Glutamatergic neuron (in vitro differentiated cells): ENCODE measurements at places on chromosomes 16 and 17. TPM values are rescaled to one million over a fixed set of nuclear protein-coding genes. Genes with fewer than 3 reads are reported as not detected.

GRCh38 chr16:30523768-30524574, 2.4 kb downstream of the ZNF768 start:
- no peak for DNase-seq

DNA sequence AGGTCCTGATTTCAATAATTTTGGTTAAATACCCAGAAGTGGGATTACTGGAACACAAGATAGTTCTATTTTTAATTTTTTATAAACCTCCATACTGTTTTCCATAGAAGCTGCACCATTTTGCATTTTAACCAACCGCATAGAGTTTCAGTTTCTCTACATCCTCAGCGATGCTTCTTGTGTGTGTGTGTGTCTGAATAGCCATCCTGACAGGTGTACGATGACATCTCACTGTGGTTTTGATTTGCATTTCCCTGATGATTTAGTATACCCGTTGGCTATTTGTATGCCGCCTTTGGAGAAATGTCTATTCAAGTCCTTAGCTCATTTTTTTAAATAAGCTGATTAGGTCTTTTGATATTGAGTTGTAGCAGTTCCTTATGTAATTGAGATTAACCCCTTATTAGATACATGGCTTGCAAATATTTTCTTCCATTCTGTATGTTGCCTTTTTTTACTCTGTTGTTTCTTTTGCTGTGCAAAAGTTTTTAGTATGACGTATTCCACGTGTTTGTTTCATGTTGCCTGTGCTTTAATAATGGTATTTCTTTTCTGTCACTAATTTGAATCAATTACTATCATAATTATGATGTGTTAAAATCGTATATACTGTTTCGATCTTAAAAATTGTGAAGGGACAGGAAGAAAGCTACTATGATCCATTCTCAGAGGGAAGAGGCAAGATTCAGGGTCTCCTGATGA, 227.2 kb upstream of the MON1B start:
- DNase-seq: no peak

GRCh38 chr16:29811896-29812665, at the start of gene PRRT2:
Gene PRRT2, plus strand, starts transcription at chr16:29812193. Its CDS starts 862 bp downstream, at chr16:29813055.
- peak; percentile 92 for DNase-seq

DNA sequence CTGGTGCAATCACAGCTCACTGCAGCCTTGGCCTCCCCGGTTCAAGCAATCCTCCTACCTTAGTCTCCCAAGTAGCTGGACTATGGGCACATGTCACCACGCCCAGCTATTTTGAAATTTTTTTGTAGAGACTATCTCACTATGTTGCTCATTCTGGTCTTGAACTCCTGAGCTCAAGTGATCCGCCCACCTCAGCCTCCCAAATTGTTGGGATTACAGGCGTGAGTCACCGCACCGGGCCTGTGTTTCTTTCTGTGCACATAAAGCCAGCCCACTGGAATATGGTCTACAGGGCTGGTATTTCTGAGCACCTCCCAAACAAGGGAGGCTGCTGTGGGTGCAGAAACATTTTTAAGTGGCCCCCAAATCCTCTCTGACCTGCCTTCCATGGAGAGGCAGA, 8.4 kb downstream of the TMEM95 start:
- no peak for DNase-seq

DNA sequence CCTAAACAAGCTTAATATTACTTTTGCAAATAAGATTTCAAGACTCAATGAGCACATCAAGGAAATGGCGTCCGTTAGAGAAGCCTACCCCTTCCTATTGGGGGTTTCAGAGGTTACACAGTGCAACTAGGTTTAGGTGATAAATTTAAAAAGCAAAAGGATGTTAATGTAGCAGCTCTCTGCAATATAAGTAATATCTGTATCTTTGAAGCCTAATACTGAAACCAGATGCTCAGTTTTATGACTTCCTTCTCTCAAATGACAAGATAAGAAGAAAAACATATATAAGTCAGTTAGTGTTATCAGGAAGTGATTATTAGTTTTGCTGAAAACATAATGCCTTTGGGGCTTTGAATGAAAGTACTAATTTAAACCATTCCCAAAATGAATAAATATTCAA, 54.3 kb upstream of the MED13 start:
- DNase-seq: no peak

GRCh38 chr16:69793526-69793925, 31.4 kb downstream of the WWP2 start:
- no peak for DNase-seq

DNA sequence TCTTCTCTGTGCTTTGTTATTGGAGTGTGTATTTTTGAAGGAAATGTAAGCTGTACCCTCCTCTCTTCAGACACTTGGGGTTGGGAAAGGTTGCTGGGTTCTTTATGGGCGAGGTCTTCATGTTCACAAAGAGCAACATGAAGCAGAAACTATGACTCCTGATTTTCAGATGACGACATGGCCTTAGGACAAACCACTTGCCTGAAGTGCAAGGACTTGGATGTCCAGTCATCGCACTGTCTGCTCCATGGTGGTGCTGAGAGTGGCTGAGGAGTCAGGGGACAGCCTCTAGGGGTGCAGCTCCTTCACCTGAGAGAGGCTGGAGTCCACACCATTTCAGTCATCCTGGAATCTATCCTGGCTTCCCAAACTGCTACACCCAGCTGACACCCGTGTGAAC, 183.9 kb upstream of the CDH5 start:
- DNase-seq: no peak

Gene KRTAP1-5
- total RNA-seq: not detected

DNA sequence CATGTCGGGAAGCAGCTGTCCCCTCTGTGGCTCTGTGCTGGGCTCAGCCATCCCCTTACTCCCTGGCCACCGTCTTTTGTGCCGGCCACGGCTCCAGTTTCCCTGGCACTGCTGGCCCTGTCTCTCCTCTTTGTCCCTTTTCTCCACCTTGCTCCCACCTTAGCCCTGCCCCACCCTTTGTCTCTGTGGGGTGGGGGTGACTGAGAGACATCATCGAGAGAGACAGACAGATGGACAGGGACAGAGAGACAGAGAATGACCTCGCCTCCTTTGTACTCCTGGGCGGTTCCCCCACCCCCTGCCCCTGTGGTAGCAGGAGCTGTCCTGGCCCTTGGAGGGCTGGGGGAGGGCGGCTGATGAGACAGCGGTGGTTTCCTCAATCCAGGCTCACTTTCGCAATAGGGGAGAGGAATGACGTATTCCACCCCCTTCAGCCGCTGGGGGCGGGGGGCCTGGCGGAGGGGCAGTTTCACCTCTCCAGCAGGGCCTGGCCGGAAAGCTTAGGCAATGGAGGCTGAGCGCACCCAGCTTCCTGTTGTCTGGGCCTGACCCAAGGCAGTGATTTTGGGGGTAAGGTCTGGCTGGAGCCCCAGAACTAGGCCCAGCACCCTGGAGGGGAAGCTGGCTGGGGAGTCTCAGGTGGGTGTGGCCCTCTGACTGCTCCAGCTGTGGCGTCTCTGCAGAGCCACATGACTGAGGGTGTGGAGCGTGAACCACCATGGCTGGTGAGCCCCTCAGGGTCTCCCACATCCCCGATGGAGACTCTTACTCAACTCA, 7.3 kb downstream of the FMNL1 start:
- peak; percentile 54 for DNase-seq

Gene CLDN7
- 0.44 TPM for total RNA-seq
